Foreskin fibroblast (primary cell): ENCODE measurements at places on chromosomes 4 and X.

DNA sequence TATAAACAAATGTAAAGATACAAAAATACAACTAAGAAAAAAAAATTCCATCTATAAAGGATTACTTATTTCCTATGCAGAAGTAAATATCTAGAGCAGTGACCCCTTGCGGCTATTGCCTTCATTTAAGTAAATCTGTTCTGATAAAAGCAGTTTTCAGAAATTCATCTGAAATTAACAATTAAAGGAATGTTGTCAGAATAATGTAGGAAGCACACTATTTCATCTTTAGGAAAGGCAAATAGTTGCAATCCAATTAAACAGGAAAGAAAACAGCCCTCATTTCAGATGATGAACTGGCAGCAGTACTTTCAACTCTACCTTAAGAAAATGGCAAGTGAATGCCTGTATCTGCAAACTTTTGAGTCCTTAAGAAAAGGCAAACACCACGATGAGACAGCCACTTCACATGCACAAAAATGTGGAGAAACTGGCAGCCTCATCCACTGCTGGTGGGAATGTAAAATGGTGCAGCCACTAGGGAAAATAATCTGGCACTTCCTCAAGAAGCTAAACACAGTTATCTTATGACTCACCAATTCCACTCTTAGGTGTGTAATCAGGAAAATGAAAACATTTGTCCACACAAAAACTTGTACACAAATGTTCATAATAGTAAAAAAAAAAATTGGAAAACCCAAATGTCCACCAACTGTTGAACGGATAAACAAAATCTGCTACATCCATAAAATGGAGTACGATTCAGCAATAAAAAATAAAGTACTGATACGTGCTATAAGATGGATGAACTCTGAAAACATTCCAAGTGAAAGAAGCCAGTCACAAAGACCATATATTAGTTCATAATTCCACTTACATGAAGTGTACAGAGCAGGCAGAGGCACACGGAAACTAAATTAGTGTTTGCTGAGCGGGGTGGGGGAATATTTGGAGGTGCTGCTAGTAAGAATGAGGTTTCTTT is 2.0 kb upstream of the THAP9 start:
- DNase-seq, result peak; percentile 81

DNA sequence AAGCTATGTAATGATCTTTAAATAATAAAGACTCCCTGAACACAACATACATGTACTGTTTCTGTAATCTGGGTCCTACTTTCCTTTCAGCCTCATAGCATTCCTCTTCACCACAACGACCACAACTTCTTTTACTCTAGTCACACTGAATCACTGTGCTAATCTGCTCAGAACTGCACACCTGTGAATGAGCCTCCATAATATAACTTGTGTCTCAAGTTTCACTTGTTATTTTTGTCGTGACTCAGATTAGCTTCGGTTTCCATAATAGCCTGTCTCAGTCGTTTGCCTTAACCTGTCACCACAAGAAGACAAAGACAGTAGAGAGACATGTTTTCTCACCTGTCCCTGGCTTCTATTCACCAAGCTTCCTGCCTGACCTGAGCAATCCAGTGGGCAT is 61.8 kb downstream of the MAGED1 start:
- no peak for DNase-seq

GRCh38 chr4:40536032-40536431 is 93.6 kb downstream of the RBM47 start:
- no peak for DNase-seq

DNA sequence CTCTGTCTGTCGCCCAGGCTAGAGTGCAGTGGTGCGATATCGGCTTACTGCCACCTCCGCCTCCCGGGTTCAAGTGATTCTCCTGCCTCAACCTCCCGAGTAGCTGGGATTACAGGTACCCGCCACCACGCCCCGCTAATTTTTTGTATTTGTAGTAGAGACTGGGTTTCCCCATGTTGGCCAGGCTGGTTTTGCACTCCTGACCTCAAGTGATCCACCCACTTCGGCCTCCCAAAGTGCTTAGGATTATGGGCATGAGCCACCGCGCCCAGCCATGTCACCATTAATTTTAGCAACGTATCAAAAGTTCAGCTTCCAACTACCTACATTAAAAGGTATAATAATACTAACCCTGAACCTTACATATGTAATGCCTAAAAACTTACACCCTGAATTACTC is 940 bp upstream of the UTP3 start:
- DNase-seq, result no peak

- no peak for DNase-seq
Observed at GRCh38 chrX:76428243-76429130, 977 bp downstream of the MAGEE1 start.

DNA sequence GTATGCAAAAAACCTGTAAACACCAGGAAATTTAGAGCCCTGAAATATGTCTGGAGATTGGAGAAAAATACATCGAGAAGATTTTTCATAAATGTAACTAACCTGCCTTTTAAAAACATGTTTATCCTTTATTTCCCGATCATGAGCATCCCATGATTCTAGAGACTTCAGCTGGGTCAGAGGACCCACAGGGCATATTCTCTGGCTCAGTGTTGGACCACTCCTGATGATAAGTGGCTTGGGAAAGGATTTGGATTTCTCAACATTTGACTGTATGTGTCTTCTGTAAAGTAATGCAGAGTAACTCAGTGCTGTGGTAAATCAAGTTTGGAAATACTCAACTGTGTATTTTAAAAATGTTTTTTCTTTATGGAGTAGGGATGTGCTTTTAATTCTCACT is 40.0 kb upstream of the ANK2 start:
- no peak for DNase-seq

GRCh38 chr4:26573389-26573794 is 10.5 kb upstream of the TBC1D19 start:
- DNase-seq, result peak; percentile 23

- peak; percentile 94 for DNase-seq
Observed at GRCh38 chr4:57080781-57081650, 29.2 kb downstream of the IGFBP7 start.

DNA sequence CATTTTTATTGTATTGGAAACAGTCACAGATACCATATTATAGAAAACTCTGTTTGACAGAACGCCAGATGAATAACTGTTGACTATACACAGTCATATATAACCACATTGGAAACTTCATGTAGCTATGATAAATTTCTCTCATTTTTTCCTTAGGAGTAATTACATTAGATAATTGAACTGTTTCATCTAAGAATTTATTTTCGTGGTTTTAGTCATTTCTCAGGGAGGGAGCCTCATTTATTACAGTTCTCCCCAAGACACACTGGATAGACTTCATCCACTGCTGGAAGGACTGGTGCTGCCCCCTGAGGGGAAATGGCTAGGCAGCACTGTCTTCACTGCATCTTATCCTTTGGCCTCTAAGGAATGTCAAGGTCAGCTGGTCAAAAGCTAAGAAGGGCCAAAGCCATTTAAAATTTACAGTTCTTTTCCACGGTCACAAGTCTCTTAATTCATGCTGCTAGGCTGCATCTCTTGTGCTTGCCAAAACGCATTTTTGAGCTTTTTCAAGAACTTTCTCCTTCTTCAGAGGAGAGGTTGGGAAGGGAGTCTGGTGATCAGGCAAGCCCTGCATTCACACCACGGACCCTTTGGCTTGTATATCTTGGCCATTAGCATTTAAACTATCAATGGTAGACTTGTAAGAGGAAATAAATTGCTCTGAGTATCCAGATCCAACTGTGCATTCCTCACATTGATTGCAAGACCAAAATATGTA is 145.1 kb downstream of the CBR4 start:
- peak; percentile 61 for DNase-seq

DNA sequence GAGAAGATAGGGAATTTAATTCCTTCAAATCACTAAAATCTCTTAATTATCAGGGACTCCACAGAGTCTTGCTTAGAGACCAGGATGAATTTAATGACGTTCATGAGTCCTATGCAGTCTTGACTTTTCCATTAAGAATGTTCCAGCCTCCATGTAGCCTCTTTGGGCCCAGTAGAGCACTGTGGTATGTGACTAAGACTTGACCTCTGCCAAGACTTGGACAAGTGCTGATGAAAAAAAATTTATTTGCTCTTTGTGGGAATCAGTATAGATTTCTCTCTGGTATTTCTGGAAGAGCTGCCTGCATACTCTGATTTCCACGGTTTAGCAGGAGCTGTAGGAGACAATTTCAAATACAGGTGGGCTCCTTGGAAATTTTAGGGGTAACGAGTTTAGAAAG is 40.6 kb downstream of the CHRDL1 start:
- DNase-seq, result peak; percentile 63

DNA sequence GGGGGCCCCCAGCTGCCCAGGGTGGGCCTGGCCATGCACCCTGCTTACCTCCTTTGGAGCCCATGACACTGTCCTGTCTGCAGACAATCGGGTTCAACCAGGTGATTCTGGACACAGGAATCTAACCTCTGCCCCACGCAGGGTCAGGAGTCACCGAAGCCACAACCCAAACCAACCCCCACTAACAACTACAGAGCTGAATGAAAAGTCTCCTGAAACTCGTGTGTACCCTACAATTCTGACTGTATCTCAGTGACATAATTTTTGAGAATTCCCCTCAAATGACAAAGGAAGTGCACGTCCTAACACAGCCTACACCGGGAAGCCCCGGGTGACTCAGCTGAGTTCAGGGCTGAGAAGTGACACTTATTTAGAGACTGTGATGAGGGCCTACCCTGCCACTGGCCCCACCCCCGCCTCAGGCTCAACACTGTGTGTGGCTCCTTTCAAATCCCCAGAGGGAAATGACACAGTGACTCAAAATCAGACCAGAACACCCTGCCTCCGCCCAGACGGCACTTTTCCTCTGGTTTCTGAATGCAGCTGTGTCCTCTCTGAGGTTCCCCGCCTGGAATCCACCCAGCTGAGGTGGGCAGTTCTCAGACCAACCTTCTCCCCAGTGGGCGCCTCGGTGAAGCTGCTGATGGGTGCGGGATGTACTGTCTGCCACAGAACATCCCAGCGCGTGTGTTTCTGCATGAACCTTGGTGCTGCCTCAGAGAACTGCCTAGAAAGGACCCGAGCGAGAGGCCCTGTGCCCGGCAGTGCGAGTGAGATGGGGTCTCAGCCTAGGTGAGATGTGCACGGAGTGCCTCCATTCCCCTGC is 9.9 kb downstream of the TNIP2 start:
- DNase-seq, result peak; percentile 62

- DNase-seq, result no peak
Observed at GRCh38 chrX:56402207-56402606, 161.2 kb upstream of the UBQLN2 start.

- peak; percentile 86 for DNase-seq
Observed at GRCh38 chr4:145709843-145710242, 29.9 kb downstream of the C4orf51 start.

- no peak for DNase-seq
Observed at GRCh38 chr4:181745933-181746625, 497.1 kb upstream of the TENM3 start.

DNA sequence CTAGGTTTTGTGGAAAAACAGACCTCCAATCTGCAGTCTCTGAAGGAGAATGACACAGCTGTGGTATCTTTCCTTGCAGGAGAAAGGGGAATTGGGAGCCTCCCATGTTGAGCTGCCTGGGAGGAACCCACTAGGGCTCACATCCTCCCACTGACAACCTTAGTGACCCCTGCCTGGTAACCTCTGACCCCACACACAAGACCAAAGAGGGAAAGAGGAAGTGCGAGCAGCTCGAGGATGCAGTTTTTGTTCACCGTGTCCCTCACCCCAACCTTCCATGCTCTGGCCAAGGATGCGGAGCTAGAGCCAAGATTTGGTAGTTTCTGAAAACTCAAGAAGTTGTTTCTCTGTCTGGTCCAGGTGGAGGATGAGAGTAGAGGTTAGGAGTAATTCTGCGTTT is 5.4 kb upstream of the ZXDA start:
- DNase-seq, result no peak

DNA sequence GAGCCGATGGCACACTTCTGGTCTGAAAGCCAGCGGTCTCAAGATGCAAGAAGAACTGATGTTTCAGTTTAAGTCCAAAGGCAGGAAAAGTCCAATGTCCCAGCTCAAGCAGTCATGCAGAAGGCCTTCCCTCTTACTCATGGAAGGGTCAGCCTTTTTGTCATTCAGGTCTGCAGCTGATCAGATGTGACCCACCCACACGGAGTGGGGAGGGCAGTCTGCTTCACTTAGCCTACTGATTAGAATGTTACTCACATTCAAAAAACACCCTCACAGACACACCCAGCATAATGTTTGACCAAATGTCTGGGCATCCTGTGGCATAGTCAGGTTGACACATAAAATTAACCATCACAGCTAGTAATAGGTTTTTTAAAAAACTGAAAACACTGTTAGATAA is 6.6 kb downstream of the HCCS start:
- DNase-seq, result no peak

- DNase-seq, result no peak
Observed at GRCh38 chr4:149050840-149051239, 608.6 kb upstream of the NR3C2 start.

DNA sequence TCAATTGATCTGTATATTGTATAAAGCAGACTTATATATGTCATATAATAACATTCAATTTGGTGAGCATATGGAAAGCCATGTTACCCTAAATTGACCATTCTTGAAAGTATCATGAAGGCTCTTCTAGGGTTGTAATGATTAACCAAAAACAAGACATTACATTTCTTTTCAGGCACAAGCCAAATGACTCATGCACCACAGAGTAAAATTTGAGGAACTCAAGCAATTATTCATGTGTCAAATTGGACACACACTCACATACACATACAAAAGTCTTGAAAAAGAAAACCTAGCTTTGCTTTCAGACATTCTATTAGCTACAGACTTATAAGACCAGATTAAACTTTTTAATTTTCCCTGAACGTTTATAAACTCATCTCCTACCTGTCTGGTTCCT is 146.5 kb upstream of the PCDH18 start:
- no peak for DNase-seq

DNA sequence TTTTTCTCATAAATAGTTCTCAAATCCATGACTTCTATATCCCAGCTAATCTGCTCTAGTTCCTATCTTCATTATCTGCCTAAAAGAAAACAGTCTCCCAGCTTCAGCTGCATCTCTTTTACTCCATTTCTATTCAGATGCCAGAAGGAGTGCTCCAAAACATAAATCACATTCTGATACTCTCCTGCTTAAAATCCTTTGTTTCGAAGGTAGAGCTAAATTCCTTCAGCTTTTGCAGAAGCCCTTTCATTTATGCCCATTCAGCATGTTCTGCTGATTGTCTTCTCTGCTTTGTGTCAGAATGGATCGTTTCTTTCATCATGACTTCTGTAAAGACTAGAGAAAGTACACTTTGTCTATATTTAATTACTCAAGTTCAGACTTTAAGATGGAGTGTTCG is 440.1 kb upstream of the SMIM31 start:
- no peak for DNase-seq

DNA sequence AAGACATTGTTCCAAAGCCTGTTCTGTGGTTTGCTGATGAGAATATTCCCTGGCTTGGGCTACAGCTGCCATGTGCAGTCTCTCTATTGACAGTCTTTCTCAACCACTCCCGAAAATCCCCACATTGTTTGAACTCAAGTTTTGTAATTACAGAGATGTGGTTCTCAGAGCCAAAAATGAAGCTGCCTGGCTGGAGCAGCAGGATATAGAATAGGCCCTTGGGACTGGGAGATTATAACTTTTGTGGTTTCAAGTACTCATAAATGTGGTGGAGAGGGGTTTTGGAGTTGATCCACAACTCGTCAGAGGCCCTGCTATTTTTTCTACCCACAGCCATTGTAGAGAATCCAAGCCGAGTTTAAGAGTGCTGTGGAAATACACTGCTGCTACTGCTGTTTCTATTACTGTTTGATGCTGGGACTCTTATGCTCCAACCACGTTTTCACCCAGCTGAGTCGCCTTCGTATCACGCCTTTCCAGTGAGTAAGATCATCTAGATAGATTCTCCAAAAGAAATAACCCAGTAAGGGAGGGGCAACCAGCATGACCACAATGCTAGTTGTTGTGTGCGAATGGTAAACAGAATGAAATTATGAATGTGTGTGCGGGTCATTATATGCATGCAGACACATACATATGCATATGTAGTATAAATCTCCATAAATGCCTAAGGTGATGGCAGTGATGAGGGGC is 57.1 kb upstream of the ATXN3L start:
- peak; percentile 76 for DNase-seq
